ENCODE measurements at places on chromosomes 7 and 10.

DNA sequence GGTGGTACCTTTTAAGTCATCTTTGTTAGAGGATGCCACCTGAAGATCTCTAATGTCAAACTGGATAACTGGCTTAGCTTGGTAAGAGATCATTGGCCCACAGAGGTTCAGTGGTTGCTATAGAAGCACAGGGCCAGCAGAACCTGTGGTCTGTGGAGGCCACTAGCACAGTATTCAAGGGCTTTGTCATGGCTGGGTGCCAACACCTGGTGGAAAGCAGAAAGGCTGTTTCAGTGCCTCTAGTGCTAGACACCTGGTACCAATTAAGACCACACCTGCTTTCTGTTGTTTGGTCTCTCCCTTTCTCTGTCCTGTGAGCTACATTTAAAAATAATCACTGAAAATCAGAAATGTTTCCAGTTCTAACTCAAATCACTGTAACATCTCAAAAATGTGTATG, 10.0 kb upstream of the PCGF5 start:
- DNase-seq = peak; percentile 94

GRCh38 chr10:55233505-55233904, 432.5 kb upstream of the PCDH15 start:
- no peak for DNase-seq

DNA sequence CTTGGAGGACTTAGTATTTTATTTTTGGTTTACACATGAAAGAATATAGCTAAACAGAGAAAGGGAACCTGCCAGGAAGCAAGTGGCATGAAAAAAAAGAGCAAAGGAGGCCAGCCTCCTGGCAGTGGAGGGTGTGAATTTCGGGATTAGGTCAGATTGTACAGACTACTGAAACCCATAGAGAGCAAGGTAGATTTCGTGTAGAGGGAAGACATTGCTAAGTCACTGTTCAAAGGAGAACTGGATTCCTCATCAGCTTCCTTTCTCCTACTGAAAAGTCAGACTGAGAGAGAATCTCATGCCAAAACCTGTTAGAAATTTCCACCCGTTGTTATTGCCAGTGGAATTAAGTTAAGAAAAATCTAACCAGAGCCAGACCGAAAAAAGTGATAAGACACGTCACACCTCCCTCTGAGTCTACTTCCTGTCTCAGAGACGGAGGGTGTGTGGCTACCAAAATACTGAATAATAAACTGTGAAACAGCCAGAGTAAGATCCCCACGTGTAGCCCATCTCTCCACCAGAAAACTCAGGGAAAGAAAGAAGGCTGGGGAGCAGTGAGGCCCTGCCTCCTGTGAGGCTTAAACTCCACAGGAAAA, 118.8 kb downstream of the SKIDA1 start:
- no peak for DNase-seq

GRCh38 chr7:151018421-151019129, 5.7 kb downstream of the ATG9B start:
- peak; percentile 65 for DNase-seq

DNA sequence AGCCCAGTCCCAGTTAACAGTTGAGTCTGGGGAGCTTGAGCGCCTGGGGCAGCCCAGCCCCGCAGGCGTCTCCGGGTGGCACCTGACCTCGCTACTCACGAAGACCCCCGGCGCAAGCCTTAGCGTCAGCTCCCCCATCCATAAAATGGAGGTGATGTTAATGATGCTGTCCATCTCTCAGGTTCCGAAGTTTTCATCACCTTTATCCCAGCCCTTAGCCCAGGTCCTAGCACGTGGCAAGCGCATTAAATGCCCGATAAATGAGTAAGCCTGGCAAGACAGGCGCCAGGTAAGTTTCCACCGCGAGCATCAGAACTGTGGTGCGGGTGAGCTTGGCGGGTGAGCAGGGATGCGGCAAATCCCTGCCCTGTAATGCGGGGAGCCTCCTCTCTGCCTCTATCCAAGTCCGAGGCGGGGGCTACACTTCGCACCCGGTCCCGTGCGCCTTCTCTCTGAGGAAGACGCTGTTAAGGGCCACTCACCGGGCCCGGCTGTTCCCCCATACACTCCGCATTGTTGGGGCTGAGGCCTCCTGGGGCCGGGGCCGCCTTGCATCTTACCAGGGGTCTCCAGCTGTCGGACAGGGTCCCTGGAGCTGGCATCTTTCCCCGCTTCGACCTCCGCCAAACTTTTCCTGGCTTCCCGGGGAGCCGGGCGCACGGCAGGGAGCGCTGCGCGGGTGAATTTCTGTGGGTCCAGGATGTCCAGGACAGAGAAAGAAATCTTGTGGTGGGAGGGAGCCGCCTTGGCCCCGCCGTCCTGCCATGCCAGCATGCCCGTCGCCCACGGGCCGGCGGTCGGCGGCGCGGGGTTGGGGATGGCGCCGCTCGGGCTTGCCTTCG, 444 bp downstream of the NKX1-2 start:
- DNase-seq = no peak

- DNase-seq = no peak
Measured at GRCh38 chr7:119436882-119437281, 836.1 kb upstream of the KCND2 start.

All from RPMI8226 (cell line).